GM12892 (cell line): ENCODE measurements at places on chromosomes 2 and 18.

- DNase-seq, result no peak
Observed at GRCh38 chr2:137968477-137969417, 4.5 kb downstream of the HNMT start.

- no peak for DNase-seq
Observed at GRCh38 chr2:4356109-4356508, 652.7 kb downstream of the DCDC2C start.

DNA sequence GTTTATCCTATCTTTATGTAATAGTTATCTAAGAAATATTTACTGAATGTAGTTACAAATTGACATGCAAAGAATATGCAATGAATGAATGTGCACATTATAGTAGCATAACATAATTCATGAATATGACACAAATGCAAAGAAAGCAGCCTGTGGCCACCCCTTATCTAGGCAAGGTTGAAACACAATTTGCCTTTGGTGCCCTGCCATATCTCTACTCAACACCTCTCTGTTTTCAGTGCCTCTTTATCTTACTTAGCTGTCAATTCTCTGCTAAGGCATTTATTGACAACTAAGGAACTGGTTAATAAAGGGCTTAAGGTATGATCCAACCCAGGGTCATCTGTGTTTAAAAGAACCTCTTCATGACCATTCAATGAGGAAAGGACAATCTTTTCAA lies 18.9 kb downstream of the REV1 start:
- no peak for DNase-seq

DNA sequence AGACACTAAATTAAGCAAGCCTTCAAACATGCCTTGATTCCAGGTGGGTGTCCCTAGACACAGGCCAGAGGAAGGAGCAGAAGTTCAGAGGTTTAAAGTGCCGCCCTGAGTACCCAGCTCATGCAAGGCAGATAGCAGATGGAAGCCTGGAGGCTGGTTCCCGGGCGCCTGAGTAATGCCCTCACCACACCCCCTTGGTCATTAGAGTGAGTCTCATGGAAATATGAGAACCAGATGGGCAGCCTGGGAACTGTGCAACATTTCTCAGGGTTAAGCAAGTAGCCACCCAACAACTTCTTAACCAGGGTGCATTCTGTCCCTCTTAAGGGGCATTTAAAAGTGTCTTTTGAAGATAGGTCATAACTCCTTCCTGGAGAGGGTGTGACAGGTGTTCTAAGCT lies 44.1 kb downstream of the TGFA start:
- no peak for DNase-seq

DNA sequence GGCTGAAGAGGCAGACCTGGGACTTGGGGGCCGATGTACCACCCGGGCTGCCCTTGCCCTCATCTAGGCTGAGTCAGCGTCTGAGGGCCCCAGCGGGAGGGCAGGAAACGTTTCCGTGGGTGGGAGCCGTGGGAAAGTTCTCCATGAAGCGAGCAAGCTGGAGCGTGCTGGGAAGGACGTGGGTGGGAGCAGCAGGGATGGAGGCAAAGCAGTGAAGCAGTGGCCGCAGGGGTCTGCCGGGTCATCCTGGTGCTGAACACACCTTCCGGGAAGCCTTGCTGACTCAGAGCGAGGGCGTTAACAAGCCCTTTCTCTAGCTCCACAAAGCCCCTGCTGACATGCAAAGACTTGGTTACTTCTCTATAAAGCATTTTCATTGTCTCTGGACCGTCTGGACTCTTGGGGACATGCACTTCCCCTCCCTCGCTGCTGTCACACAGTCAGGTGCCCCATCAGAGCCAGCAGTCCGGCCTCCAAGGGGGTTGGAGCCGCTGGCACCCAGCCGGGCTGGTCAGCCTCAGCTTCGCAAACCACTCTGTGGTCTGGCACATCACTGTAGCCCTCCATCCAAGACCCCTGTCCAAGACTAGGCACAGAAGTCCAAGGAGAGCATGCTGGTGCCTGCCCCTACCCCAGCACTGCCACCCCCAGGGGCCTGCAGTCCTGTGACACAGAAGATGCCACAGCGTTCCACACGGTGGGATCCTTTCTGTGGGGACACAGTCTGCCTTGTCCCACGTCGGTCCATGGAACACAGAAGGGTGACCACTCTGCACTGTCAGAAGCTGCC lies 115.1 kb upstream of the GPC1 start:
- no peak for DNase-seq

GRCh38 chr2:204898928-204899640 lies 353.8 kb downstream of the PARD3B start:
- DNase-seq, result no peak

DNA sequence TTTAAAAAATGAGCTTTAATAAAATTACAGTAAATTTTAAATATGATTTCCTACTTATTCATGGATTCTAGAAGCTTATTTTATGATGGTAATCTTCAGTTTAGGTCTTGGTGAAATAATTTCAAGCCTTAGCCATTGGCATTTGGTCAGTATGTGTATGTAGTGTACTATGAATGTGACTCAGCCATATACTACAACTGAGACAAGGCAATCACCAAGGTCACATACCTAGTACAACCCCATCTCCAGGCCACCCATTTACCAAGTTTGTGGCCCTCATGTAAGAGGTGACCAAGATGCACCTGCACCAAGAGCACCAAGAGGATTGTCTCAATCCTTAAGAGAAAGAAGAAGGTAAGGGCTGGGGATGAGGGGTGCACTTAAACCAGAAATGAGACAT lies 54.8 kb upstream of the FRZB start:
- no peak for DNase-seq

GRCh38 chr2:36415381-36416022 lies 59.9 kb downstream of the CRIM1 start:
- DNase-seq, result no peak

DNA sequence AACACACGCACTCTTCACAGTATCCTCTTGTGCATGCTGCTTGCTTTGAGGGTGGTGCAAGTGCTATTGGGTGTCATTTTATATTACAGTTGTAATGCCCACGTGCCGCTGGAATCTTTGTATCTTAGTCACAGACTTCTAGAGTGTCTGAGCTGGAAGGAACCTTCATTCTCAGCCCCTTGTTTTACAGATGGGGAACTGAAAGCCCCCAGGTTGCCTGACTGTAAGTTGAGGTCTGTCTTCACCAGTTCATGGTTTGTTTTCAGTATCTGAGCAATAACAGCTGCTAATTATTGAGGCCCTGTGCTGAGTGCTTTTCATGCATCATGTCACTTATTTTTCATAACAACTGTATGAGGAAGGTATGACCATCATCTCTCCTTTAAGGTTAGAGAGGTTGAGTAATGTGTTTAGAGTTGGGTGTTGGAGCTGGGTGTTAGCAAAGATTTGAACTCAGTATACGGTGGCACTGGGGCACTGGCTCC lies 77.0 kb downstream of the PRKCE start:
- DNase-seq, result peak; percentile 52

DNA sequence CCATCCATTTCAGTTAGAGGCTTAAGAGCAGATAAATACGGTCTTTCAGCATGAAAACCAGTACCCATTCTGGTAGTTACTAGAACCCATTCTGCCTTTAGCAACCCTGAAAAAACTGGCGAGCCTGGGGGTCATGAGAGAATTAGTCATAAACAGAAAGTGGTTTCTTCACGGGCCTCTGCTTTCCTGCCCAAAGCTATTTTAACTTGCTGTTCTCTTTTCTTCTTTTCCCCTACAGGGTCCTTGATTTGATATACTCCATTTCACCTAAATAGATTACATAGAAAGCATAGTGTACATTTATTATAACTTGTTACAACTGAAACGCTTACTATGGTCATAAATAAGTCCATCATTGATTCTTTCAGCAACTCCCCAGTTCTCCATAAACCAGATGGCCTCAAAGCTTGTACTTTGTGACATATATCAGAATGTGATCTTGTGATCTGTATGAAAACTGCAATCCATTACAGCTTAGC lies 48.3 kb downstream of the WDFY1 start:
- no peak for DNase-seq

DNA sequence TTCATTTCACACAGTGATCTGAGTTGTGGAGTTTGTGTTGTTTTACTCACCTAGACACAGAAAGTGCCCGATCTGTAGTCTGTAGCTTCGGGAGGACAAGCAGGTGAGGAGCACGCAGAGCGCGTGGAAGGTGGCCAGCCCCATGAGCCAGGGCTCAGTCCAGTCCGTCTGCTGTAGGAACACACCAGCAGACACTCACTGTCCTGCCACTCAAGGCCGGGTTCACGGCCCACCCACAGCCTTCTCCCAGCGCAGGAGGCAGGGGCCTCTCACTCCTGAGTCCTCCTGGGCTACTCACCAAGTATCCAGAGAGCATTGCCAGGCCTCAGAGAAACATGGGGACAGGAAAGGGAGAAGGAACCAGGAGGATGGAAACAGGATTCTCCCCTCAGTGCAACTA lies 1.7 kb downstream of the TMEM18 start:
- no peak for DNase-seq

- DNase-seq, result peak; percentile 24
Observed at GRCh38 chr18:47595831-47596501, 334.5 kb downstream of the SMAD2 start.

GRCh38 chr2:27875089-27875881 lies 14.9 kb downstream of the RBKS start:
- no peak for DNase-seq

GRCh38 chr2:102187496-102188150 lies 800 bp downstream of the IL1RL2 start:
- no peak for DNase-seq

- DNase-seq, result no peak
Observed at GRCh38 chr2:100018341-100019193, 123.8 kb downstream of the AFF3 start.

DNA sequence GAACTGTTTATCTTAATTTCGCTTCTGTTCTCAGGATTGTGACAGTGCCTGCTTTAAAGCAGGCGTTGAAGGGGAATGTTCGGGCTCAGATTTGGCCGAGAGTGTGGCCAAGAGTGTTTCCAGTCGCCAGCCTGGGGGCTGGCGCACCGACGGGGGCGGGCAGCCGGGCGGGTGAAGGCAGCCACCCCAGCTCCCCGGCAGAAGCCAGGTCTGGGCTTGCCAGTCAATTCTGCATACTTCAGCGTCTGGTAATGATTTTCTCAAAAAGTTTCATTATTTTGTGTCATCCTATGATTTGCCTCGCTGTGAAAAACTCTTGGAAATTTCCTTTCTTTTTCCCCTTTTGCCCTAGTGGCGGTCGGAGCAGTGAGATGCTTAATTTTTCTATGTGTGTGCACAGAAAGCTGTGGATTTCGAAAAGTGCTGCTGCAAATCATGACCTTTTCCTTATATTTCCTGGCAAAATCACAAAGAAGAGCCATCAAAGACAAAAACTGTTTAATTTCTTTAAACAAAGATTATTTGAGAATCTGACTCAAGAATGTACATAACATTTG lies 856 bp downstream of the FAM228A start:
- no peak for DNase-seq

- no peak for DNase-seq
Observed at GRCh38 chr2:132780651-132781050, 110.6 kb upstream of the LYPD1 start.

DNA sequence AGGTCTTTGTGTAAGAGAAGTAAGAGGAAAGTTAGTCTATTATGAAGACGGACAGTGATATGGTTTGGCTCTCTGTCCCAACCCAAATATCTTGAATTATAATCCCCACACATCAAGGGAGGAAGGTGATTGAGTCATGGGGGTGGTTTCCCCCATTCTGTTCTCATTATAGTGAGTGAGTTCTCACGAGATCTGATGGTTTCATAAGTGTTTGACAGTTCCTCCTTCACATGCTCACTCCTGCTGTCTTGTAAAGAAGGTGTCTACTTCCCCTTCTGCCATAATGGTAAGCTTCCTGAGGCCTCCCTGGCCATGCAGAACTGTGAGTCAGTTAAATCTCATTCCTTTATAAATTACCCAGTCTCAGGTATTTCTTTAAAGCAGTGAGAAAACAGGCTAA lies 67.6 kb downstream of the NEURL3 start:
- DNase-seq, result no peak

- DNase-seq, result no peak
Observed at GRCh38 chr2:69036926-69037325, 23.9 kb downstream of the ANTXR1 start.

- no peak for DNase-seq
Observed at GRCh38 chr2:138713069-138713496, 67.1 kb downstream of the NXPH2 start.

DNA sequence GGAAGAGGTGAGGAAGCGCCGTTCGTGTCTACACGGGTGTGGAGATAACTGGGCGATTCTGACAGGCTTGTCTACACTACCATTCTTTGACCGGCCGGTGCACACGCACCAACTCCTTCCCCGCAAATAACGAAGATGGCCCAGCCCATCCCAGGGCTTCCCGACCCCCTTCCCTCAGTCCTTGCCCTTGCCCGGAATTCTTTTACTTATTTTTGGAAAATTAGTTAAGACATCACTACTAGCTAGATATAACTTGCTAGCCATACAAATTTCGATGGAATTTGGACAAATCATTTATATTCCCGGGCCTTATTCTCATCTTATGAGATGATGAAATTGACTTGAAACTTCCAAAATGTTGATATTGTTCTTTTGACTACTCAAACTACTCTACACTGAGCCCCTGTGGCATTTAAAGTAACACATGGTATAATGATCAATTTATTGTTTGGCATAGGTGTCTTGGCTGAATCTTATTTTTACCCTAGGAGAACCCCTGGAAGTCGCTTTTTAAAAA lies 1.3 kb downstream of the ERICH2 start:
- DNase-seq, result no peak

GRCh38 chr2:172278667-172279066 lies 148.7 kb upstream of the ITGA6 start:
- DNase-seq, result no peak

DNA sequence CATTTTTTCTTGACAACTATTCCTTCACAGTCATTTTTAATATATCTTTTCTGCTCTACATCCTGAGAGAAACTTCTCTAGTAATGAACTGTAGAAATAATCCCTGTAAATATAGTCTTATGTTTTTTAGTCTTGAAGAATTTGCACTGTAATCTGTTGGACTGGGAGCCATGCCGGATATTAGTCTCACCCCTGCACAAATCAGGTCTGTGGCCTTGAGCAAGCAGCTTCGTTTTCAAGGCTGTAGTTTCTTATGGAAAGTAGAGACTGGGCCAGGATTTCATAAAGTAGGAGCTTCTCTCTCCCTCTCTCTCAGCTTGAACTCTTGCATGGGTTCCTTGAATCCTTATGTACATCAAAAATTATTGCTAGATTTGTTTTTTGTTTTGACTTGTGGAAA lies 8.7 kb downstream of the FARP2 start:
- no peak for DNase-seq

DNA sequence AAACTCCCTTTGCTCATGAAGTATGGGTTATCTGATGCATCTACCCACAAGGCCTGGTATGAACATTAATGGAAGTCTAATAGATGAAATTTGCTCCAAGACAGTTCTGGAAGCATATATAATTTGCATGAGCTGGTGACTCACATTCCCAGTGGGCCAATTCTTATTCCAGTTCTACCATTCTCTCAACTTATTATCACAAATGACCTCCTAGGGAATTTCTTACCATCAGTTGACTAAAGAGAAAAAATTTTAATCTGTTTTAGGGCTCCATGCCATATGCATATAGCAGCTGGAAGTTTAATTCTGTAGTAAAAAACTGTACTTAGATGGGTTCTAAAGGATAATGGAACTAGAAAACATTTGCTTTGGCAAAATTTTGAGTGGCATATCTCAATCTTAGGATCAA lies 165.2 kb upstream of the COL3A1 start:
- no peak for DNase-seq
